ENCODE measurements at places on chromosomes 1 and 21. TPM values are rescaled to one million over a fixed set of nuclear protein-coding genes. Genes with fewer than 3 reads are reported as not detected.

DNA sequence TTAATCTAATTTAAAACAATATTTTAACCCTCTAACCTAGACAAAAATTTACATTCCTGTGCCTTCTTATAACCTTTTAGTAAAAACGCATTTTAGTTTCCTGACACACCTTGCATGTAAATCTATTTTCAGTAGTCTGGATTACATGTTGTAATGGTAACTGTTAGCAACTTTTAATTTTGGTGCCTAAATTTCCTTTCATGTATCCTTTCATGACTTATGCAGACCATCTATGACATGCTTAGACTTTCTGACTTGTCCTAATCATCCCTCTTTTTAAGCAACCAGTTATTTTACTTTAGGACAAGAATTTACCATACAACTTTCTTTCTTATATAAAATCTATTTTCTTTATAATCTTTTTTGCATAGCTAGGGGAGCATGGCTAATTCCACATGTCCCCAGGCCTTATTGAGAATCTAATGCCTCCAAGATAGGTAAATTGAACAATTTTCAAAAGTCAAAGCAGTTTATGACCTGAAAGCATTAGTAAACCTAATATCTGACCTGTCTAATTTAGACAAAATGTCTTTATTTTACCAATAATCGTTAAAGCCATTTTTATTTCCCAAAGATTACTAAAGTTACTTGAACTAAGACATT is 57.5 kb upstream of the IL12RB2 start:
- DNase-seq = no peak

- DNase-seq = no peak
These were observed 14.3 kb upstream of the RGS1 start for GRCh38 chr1:192561301-192561700.

The NUF2 gene
- 1.3 TPM for total RNA-seq

- DNase-seq = no peak
These were observed 9.6 kb downstream of the SPATA46 start for GRCh38 chr1:162367073-162367472.

The LAMC1 gene
- 54.8 TPM for total RNA-seq

The IL12RB2 gene
- 0.95 TPM for total RNA-seq

DNA sequence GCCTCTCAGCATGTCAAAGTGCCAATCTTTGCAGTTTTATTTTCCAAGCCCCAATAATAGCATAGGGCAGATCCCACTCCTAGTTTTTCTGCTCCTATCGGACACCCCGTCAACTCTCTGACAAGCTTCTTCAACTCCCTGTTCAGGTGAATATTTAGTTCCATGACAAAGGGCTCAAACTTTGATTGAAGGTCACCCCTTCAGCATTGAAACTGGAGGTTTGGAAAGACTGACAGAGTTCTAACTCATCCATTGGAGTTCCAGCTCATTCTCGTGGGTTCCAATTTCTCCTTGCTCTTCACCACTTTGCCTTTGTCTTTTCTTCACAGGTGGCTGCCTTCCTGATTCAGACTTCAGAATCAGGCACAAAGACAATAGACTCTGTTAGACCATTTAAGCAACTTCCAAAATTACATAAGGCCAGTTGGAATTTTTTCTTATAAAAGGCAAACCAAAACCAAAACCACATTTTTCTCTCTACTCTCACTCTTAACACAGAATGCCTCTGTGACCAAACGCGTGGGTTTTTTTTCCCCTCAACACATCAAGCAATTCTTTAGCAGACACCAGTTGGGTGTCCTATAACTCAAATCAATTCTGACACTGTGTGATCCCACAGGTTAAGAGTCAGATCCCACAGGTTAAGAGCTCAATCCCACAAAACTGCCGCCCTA is 169.3 kb upstream of the USP25 start:
- DNase-seq = no peak

DNA sequence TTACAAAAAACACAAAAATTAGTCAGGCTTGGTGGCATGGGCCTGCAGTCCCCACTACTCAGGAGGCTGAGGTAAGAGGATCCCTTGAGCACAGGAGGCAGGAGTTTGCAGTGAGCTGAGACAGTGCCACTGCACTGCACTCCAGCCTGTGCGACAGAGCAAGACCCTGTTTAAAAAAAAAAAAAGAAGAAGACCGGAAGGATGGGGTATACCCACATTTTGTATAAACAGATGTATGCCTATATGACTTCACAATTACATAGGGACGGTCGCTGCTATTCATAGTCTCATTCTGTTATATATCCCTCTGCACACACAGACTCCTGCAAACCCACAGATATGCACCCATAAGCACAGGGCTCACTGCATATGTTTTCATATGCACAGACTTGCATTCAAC is 12.7 kb downstream of the LCK start:
- no peak for DNase-seq
